Ecto neural progenitor cell (in vitro differentiated cells): ENCODE measurements at places on chromosomes 1 and 21.

DNA sequence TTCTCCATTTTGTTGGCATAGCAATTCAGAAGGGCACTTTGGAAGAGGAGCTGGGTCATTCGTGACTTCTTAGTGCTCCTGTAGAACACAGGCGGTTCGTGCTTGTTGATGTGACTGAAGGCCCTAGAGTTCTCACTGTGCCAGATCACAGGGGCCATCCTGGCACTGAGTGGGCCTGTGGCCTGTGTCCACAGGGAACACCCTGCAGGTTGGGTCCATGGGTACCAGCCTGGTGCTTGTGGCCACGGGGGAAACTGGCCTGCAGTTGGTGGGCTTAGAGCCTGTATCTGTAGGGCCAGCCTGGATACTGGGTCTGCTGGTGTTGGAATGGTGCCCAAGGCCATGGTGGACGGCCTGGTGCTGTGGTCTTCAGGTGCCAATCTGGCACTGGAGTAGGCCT lies 9.2 kb downstream of the OR2G3 start:
- DNase-seq = no peak

GRCh38 chr1:93113127-93113526 lies 34.0 kb downstream of the MTF2 start:
- no peak for DNase-seq

DNA sequence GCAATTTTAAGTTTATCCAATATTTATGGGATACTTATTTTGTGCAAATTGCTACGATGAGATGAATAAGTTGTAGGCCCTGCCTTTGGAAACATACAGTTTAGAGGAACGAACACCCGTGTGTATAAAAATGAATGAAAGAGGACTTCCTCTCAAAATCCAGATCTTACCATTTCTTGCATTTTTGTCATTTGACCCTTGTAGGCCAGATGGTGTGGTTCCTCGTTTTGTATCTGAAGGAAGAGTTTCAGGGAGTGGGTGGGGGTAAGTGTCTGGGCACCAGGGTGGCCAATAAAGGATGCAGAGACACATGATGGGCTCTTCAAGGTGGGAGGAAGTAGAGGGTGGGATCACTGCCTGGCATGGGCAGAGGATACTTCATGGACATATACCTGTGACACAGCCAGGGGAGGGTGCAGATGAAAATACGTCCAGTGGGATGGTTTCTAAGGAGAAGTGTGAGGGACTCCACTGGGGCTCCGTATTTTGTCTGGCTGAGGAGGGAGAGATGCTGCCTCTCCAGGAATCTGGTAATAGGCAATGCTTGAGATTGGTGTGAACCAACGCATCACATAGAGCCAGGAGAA lies 14.4 kb downstream of the MAPKAPK2 start:
- DNase-seq = no peak

DNA sequence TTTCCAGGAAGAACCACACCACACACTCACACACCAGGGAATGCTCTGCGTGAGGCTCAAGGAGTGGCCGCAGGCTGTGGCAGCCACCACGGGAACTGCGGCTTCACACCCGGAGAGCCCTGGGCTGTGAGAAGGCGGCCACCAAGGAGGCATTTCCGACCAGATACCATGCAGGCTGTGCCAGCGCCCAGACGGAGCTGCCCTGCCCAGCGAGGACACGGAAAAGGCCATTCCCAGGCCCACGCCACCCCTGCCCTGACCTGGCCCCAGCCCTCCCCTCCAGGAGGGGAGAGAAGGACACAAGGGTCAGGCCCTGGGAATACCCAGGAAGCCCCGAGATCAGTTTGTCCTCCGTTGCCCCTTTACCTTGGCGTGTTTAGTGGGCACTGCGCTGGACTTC lies 119.3 kb downstream of the NPHP4 start:
- no peak for DNase-seq

DNA sequence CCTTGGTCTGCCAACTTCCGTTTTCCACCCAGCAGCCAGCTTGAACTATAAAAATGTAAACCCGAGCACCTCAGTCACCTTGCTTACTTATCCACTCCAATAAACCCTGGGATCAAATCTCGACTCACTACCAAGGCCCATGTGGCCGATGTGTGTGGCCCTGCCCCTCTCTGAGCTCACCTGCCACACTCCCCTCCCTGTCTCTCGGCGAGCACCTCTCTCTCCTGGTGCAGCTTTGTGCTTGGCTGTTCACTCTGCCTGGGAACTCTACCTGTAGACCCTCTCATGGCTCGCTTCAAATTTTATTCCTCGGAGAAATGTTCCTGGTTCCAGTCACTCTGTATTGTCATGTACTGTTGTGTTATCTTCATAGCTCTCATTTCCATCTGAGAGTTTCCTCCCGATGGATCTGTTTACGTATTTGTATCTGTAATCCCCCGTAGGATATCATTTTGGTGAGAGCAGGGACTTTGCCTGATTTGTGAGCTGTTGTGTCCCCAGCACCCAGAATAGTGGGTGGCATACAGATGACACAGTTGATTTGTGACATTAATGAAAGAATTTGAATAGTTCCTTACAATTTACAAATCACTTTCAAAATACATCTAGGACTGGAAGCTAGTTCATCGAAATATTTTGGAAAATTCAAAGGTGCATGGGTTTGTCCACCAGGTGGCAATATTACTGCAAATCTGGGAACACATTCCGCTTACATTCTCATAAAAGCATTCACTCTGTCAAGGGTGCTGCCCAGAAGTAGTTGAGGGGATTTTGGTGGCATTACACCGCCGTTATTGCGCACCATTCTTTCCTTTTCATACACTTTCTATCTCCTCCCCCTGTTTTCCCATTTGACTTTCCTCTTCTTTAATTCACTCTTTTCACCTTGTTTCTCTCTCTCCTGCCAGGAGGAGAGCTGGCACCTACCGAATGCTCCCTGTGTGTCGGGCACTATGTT lies 95.3 kb downstream of the ABCA4 start:
- DNase-seq = no peak

- no peak for DNase-seq
These were observed 114.3 kb downstream of the TGFB2 start for GRCh38 chr1:218459450-218459849.

- DNase-seq = no peak
These were observed 417.7 kb upstream of the USP24 start for GRCh38 chr1:55632906-55633305.

DNA sequence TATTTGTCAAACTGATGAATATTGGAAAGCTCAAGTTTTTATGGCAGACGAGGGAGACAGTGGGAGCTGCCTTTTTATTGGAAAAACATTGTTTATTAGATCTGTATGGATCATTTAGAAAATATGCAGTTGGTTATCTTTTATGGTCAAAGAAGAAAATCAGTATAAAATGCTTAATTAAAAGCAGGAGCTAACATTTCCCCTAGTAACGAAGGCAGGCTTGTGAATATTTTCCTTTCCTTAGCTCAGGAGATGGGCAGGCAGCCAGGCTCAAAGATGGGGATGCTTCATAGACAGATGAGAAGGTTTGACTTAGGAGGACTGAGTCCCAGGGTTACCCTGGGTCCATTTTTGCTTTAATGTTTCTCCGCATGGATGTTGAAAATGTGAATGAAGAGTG lies 26.0 kb downstream of the ROR1 start:
- no peak for DNase-seq

DNA sequence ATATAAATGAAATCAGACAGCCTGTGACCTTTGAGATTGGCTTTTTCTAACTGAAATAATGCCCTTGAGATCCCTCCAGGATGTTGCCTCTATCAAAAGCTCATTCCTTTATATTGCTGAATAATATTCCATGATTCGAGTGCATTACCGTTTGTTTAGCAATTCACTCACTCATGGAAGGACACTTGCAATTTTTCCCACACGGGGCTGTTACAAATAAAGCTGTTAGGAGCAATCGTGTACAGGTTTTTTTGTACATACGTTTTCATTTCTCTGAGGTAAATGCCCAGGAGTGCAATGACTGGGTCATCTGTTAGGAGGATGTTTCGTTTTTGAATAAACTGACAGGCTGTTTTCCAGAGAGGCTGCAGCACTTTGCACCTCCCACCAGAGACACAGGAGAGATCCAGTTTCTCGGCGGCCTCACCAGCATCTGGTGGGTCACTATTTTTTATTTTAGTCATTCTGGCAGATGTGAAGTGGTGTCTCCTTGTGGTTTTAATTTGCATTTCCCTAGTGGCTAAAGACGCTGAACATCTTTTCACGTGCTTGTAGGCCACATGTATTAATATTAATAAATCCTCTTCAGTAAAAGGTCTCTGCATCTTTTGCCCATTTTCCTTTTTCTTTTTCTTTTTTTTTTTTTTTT lies 11.0 kb downstream of the PRDM15 start:
- no peak for DNase-seq

DNA sequence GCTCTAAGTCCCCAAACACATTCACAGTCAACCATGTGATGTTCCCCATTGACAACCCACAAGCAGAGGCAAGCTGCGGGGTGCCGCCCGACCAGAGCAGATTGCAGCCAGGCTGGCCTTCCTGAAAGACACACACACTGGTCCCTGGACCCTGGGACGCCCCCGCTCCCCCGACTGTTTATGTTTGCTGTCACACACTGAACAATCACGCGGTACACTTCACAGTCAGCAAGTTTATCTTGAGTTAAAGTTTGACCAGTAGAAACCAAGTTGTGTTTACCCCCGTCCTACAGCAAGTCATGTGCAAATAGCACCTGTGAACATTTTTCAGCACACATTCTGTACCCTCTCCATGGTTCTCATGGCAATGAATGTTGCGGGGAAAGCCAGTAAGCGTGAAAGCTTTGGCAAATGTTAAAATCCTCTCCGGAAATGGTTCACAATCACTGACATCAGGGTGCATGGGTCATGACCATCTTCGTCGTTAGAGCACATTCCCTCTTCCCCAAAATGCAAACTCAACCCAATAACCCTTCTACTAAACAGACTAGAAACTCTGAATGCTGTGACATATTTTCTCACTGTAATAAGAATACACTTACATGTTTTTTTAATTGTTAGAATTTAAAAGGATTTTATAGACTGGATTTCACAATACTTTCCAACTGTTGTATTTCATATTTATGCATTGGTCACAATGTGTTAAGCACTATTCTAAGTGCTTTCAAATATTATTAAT lies 33.3 kb upstream of the IRF2BP2 start:
- DNase-seq = no peak

DNA sequence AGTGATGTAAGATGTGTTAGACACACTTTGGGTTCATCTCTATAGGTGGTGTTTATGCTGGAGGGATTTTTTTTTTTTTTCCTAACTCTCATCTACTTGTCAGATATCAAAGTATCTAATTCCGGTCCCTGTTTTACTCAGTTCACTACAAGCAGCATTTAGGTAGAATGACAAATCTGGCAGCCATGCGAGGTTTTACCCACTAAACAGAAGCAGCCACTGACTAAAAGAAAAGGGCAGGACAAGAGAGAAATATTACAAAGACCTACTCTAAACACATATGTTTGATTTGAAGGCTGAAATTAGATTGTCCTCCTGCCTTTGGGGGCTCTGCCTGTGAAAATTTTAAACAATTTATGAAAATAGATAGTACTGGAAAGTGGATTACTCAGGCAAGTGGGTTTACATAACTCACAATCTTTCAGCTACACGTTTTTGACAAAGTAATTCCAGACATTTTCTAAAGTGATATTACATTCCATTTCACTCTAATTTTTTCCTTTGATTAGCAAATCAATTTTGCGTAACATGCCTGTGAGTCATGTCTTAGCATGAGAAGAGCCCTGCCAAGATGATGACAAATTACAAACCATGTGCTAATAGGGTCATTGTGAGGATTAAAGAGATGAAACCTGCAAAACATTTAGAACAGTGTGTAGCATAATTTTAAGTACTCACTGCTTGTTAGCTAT lies 172.6 kb downstream of the PLA2G4A start:
- no peak for DNase-seq

GRCh38 chr1:86154571-86155050 lies 2.0 kb downstream of the COL24A1 start:
- DNase-seq = peak; percentile 65

GRCh38 chr1:181062836-181063428 lies 25.6 kb upstream of the IER5 start:
- no peak for DNase-seq

DNA sequence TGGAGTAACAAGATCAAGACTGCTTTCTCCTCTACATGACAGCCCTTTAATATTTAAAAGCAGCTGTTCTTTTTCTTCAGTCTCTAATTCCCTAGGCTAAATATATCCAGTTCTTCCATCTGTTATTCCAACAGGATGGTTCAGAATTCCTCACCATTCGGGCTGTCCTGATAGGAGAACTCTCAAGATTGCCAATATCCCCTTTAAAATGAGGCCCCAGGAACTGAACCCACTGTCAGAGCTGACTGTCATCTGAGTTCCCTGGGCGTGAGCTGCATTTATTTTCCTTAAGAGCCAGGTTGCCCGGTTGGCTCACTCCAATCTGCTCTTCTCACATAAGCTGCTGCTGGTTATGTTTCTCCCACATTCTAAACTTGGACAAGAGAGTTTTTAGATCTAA lies 177.6 kb downstream of the MIS18A start:
- no peak for DNase-seq

GRCh38 chr1:197083474-197083873 lies 16.4 kb upstream of the F13B start:
- DNase-seq = no peak

- no peak for DNase-seq
These were observed 112.5 kb upstream of the NGF start for GRCh38 chr1:115450501-115451040.

DNA sequence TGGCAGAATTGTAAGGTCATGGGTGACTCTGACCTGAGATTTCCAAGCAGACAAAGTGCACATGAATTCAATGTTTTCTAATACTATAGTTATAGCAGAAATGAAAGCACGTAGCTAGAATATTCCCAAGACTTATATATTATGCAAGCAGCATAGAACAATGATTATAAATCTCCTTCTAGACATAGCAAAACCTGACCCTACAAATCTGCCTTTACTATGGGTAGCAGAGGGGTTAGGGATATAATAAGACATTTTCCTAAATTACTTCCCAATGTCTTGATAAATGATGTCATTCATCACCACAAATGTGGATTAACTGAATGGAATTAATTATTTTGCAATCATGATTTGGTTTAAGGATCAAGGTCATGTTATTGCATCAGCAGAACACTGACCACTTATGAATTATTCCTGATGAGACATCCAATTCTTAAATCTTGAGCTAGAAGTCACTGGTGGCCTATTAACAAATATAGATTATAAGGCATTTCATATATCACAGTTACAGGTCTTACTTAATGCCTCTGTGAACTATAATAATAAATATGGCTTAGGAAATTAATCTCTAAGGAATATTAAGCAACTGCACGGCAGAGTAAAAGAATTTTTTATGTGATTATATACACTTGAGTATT lies 776.6 kb downstream of the AMY1C start:
- no peak for DNase-seq

GRCh38 chr1:178267646-178268094 lies 173.8 kb downstream of the RASAL2 start:
- DNase-seq = no peak
